ENCODE measurements at places on chromosomes 4 and X.
A peak's percentile ranks its signal among the peaks of the same experiment; 100 is the strongest.

DNA sequence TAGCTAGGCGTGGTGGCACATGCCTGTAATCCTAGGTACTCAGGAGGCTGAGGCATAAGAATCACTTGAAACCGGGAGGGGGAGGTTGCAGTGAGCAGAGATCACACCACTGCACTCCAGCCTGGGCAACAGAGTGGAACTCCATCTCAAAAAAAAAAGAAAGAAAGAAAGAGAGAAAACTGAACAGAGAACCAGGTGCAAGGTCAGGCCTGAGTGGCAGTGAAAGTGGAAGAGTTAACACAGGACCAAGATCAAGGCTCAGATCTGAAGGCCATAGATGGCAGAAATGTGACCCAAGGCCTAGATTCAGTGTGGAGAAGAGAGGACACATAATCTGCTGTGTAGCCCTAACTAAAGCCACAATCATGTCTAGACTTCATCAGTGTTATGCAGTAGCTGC is 4.9 kb upstream of the ZNF630 start:
- no peak for DNase-seq

DNA sequence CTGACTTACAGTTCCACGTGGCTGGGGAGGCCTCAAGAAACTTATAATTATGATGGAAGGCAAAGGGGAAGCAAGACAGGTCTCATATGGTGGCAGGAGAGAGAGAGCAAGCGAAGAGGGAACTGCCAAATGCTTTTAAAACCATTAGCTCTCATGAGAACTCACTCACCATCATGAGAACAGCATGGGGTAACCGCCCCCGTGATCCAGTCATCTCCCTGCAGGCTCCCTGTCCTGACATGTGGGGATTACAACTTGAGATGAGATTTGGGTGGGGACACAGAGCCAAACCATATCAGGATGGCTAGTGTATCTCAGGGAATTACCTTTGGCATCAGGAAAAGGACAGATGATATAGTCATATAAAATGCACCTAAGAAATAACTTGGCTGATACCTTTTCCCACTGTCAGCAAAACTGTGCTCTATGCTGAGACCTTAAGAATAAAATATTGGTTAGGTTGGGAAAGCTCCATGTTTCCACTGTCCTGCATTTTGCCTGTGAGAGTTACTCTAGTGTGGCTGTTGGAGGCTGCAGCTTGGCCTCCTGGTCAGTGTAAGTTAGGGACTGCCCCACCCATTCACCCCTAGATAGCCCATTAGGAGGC is 110.3 kb downstream of the UCHL1 start:
- no peak for DNase-seq

DNA sequence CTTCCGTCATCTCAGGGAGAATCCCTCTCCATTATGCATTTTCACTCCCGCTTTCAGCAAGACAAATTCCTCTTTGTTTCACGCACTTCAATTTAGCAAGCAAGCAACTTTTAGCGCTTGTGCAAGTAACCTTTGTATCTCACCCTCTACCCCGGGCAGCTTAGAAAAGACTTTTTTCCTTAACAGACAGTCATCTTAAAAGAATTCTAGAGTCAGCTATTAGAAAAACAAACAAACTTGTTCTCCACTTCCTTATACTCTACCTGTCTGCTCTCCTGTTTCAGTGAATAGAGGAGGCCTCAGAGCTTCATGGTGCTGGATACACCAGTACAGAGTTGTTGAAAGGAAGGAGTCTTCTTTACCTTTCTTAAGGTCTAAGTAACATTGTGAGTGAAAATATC is 12.1 kb downstream of the TIGD2 start:
- no peak for DNase-seq

- no peak for DNase-seq
These were observed 47.2 kb downstream of the FGFBP1 start for GRCh38 chr4:15891312-15891711.

GRCh38 chr4:128394778-128395177 is 107.2 kb upstream of the PGRMC2 start:
- DNase-seq: no peak

DNA sequence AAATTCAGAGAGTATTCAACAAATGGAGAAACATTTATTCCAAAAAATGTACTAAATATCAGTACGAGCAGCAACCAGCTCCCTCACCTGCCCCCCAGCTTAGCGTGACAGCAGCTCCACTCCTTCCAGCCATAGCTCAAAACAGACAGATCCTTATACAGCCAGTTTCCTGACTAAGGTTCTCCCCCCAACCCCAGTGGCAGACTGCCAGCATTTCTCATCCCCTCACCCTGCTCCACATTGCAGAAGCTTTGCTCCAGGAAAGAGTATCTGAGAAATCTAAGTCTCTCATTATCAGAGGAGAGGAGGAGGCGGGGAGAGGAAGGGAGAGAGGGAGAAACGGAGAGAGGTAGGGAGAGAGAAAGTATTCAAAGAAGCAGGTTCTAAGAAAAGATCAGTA is 53.3 kb upstream of the PASD1 start:
- DNase-seq: no peak

- DNase-seq: no peak
These were observed 263.3 kb upstream of the MAGEB2 start for GRCh38 chrX:29952016-29952415.

DNA sequence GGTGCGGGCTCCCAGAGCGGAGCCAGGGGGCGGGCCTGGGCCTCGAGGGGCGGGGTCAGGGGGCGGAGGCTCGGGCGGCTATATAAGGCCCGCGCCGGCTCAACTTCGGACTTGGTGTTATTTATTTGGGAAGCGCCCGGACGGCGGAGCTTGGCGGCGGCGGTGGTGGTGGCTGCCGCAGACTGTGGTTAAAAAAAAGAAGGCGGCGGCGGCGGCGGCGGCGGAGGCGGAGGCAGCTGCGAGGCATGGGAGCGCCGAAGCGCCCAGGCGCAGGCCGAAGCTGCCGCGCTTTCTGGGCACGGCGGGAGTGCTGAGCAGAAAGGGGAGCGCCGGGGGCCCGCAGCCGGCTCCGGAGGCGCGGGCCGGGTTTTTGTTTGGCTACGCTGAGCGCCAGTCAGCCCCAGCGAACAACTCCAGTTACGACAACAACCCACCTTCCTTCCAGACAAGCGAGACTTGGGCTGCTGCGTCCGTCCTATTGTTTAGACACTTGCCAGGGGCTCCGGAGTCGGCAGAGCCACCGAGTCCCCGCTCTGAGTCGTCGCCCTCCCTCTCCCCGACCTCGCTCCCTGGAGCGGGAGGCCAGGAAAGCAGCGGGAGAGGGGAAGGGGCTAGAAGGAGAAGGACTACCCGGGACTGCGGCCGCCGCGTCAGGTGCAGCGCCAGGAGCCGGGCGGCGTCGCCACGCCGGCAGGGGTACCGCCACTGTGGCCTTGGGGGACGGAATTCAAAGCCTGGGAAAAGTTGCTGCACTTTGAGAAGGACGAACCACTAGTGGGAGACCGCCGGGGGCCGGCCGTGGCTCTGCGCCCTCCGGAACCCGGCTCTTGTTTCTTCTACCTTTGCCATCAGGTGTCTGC is at the start of gene SLIT2:
Gene SLIT2 (plus strand): TSS at position 110 of the 860 bp plus-strand sequence. CDS start 1,911 bp downstream, outside the sequence.
- DNase-seq: peak; percentile 81

DNA sequence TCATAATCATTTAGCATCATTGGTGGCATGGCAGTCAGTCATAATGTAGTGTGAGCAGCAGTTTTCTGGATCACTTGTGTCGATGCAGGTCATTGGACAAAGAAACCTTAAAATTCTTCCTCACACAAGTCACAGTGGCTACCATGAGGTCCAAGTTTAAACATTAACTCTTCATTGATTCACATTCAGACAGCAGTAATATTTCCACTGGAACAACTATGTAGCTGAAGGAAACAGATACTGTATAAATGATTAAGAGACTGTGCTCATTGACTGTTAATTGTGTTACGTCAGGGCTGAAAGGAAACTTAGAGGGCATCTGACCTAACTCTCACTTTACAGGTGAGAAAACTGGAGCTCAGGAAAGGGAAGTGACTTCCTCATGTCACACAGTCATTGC is 261.8 kb downstream of the KLHL13 start:
- no peak for DNase-seq
